Left renal cortex interstitium (tissue), 4 donors: ENCODE measurements at places on chromosomes 4 and X. TPM values are rescaled to one million over a fixed set of nuclear protein-coding genes. Genes with fewer than 3 reads are reported as not detected.

DNA sequence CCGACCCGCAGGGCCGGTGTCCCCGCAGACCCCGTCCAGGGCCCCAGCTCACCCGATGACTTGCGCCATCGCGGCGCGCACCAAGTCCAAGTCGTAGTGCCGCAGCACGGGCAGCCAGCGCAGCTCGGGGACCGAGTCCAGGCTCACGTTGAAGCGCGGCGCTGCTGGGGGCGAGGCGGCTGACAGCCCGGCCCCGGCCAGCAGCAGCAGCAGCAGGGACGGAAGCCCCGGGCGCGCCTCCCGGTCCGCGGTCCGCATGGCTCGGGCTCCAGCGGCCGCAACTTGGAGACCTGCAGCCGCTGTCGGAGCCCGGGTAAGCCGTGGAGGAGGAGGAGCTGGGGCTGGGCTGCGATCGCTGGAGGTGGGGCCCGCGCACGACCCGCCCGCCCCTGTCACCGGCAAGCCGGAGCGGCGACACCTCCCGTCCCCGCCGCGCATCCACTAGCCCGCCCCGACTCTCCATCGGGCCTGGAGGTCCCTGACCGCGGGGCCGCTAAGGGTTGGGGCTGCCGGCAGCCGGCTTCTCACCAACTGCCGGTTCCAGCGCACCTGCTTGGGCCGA, at the start of gene NAAA:
Gene NAAA, minus strand, starts transcription at position 322 of the 562 bp plus-strand sequence. Its CDS starts 64 bp downstream, at position 258.
- DNase-seq = peak; percentile 11

DNA sequence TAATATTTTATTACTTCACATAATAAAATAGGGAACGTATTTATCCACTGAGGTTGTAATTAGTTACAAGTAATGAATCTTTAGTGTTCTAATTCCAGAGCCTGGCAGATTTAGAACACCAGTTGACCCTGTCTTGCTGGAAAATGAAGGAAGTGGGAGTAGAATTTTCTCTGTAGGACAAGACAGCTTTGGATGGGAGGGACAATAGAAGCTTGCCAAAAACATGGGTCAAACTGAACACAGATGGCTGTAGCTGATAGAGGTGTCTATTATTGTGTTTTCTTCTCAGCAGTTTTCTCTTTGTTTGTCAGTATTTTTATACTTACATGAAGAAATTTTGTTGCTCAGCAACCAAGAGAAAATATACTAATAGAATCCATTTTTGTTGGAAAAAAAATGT, 20.2 kb downstream of the FAT4 start:
- no peak for DNase-seq

Gene UBL4A
- 26.2 TPM for polyA plus RNA-seq

Gene SPANXC
- not detected for polyA plus RNA-seq

DNA sequence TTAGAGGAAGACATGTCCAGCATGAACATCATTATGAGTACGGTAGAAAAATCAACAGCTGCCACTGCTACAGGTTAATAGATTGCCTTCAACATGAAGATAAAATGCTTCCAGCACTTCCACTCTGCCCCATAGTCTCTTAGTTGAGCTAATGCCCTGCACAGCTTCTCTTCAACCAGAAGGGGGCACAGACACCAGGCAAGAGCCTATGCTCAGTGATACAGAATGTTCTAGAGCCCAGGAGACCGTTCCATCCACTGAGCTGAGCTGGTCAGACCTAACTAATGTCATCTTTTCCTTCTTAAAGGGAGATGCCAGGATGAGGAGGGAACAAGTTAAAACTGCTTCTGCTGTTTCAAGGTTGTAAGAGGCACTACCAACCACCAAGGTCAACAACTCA, 42.2 kb downstream of the SMIM10L2A start:
- DNase-seq = no peak

GRCh38 chrX:138648568-138648967, 62.9 kb downstream of the FGF13 start:
- DNase-seq = no peak

GRCh38 chrX:14546190-14546589, 16.9 kb downstream of the GLRA2 start:
- DNase-seq = no peak

- DNase-seq = no peak
Observed at GRCh38 chr4:103405415-103405814, 207.3 kb upstream of the CENPE start.

Gene TCP11X2
- 0.92 TPM for polyA plus RNA-seq

GRCh38 chr4:147707892-147708672, 23.8 kb upstream of the ARHGAP10 start:
- DNase-seq = no peak

- no peak for DNase-seq
Observed at GRCh38 chrX:147884958-147885357, 26.8 kb upstream of the FMR1 start.

GRCh38 chrX:68936126-68936525, 107.3 kb downstream of the EFNB1 start:
- DNase-seq = no peak

DNA sequence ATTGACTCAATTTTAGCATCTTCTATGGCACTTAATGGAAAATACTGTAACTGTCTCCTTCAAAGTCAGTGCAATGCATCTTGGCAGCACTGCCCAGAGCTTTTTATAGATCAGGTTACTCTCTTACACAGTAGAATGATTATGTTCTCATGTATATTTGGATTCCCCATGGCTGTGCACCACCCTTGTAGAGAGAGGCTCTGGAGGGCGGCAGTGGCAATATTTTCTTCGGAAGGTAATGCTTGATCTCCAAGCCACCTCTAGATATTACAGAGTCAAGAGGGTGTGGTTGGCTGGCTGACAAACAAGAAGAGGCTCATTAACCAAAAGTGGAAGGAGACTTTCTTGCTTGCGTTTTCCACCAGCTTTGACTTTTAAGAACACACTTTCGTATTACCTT, 72.8 kb upstream of the ARSJ start:
- DNase-seq = no peak

GRCh38 chrX:71534773-71535544, 2.1 kb downstream of the OGT start:
- no peak for DNase-seq
